Activated CD8-positive, alpha-beta T cell treated with anti-CD3 and anti-CD28 coated beads, Interleukin-2, amount 10 ng/mL, durations not matched to agents 7 days and 5 days (primary cell): ENCODE measurements at places on chromosomes 4 and X.

DNA sequence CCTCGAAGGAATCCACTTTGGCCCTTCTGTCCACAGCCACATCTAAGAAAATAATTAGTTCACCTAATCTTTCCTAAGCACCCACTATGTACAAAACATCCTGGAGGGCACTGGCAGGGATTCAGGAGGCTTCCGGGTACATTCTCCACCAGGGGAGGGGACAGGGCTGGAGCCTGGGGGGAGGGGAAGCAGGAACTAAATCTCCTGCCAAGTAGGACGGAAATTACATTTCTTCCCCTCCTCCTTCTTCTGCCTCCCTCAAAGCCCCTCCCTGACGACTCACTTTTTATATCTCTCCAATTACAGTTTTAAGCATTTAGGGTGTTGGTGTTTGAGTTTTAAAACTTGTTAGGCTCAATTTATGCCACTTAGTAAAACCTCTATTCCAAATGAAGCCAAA lies 203.1 kb downstream of the BCOR start:
- DNase-seq, result no peak

DNA sequence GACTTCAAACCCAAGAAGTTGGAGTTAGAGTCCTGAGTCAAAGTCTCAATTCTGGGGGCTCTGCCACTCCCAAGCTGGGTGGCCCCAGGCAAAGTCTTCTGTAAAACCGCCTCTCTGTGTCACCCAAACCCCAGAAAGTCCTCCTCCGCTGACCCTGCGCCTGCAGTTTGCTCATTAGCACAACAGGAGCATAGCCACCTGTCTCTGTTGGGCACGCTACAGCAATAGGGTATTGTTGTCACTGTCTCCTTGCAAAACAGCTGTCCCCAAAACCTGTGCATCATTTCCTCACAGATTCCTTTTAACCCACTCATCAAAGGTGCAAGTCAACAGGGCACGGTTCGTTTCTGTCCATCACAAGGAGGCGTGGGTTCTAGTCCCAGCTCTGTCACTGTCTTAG lies 8.0 kb upstream of the DGAT2L6 start:
- DNase-seq, result no peak

DNA sequence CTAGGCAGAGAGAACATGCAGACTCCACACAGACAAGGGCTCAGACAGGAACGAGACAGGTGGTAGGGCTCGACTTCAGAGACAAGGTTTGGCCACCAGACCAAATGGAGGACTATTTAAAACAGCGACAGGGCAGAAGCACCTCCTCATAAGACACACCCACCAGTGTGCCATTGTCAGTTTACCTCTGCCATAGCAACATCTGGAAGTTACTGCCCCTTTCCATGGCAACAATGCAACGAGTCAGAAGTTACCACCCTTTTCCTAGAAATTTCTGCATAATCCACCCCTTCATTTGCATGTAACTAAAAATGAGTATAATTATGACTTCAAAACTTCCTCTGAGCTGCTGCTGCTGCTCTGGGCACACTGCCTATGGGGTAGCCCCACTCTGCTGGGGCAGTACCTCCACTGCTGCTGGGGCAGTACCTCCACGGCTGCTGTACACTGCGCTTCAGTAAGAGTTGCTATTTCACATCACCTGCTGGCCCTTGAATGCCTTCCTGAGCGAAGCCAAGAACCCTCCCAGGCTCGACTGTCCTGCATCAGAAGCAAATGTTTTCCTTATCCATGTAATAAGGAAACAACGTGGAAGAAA lies 2222.3 kb upstream of the AGA start:
- no peak for DNase-seq

- no peak for DNase-seq
Measured at GRCh38 chr4:4969298-4969697, 50.0 kb downstream of the CYTL1 start.

DNA sequence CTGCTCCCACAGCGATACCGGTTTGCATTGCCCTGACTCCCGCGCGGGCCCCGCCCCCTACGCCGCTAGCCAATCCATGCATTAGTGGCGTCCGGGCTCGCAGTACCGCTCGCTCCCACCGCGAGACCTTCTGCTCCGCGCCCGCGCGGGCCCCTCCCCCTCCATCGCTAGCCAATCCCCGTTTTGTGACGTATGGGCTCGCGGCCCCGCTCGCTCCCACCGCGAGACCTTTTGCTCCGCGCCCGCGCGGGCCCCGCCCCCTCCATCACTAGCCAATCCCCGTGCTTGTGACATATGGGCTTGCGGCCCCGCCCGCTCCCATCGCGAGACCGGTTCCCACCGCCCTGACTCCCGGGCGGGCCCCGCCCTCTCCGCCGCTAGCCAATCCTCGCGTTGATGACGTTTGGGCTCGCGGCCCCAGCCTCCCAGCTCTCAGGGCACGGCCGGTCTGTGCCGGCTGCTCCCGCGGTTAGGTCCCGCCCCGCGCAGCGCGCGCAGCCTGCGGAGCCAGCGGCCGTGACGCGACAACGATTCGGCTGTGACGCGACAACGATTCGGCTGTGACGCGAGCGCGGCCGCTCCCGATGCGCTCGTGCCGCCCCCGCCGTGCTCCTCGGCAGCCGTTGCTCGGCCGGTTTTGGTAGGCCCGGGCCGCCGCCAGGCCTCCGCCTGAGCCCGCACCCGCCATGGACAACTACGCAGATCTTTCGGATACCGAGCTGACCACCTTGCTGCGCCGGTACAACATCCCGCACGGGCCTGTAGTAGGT lies at the start of gene EMD:
Gene EMD, plus strand, starts transcription at position 497 of the 770 bp plus-strand sequence. Its CDS starts 190 bp downstream, at position 687.
- DNase-seq, result peak; percentile 97

GRCh38 chr4:86013621-86014020 lies 346.2 kb downstream of the MAPK10 start:
- no peak for DNase-seq

DNA sequence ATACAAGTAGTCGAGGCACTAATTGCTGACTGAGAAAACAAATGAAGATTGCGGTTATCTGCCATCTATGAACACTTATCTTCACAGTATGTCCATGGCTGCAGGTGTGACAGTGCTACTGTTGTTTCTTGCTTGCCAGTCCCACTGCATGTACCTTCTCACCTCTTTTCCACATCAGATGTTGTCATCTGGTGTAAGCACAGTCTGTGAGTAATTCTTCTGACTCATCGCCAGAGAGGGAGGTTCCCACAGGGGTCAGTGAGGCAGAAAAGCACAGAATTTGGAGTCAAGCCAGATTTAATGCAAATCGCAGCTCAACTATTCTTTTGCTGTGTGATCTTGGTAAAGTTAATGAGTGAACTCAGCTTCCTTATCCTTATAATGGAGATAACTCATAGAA lies 144.4 kb downstream of the GLRA2 start:
- no peak for DNase-seq

- DNase-seq, result no peak
Measured at GRCh38 chrX:110258552-110258951, 59.3 kb downstream of the AMMECR1 start.

DNA sequence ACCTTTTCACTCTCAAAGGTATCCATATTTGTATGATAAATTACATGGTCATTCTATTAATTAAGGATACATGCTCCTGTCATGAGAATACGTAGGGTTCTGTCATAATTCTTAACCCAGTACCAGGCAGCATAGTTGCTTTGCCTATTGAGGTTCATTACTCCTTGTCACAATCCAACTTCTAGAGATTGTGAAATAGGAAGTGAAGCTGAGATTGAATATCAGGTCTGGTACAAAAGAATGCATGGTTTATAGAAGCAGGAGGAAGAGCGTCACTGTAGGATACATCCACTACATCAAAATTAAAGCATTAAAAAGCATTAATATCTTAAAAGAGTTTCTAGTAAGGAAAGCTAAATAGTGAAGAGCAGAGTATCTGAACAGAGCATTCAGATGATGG lies 647.0 kb downstream of the IQCM start:
- DNase-seq, result no peak

DNA sequence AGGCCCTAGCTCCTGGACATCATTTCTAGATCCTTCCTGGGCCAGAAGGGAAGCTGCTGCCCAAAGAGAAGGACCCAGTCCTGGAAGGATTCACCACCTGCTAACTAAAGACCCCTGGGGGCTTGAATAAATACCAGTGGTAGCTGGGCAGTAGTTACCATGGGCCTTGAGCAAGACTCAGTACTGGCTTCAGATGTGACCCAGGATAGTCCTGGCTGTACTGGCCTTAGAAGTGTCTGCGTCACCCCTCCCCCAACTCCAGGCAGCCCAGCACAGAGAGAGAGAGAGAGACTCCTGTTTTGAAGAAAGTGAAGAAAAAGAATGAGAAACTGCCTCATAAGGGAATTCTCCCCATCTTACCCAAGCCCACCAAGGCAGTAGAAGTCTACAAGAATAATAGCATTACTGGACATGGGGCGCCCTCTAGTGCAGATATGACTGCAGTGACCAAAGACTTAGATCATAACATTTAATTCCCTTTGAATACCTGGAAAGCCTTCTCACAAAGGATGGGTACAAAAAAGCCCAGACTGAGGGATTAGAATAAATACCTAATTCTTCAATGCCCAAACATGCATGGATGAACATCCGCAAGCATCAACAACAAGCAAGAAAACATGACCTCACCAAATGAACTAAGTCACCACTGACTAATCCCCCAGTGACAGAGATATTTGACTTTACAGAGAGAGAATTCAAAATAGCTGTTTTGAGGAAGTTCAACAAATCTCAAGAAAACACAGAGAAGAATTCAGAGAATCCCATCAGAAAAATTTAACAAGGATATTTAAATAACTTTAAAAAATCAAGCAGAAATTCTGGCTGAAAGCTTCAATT lies 171.8 kb downstream of the HNRNPD start:
- peak; percentile 69 for DNase-seq

GRCh38 chr4:55830716-55831115 lies 11.1 kb downstream of the EXOC1L start:
- no peak for DNase-seq

DNA sequence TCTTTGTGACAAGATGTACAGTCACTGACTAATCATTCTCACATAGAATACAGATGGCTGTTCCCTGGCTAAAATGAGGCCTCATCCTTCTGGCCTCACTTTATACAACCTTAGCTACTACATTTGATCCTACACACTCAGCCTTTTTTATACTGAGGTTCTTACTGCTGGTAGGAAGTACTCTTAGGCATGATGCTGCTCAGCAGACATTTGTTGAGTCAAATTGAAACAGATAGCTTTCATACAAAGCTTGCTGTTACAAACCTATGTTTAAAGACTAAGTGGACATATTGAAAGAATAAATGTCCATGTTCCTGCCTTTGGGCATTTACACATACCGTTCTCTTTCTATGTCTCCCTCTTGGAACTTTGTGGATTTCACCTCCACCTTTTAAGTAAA lies 154.9 kb downstream of the NPFFR2 start:
- DNase-seq, result no peak

GRCh38 chr4:68476191-68476590 lies 28.9 kb downstream of the TMPRSS11E start:
- DNase-seq, result no peak

DNA sequence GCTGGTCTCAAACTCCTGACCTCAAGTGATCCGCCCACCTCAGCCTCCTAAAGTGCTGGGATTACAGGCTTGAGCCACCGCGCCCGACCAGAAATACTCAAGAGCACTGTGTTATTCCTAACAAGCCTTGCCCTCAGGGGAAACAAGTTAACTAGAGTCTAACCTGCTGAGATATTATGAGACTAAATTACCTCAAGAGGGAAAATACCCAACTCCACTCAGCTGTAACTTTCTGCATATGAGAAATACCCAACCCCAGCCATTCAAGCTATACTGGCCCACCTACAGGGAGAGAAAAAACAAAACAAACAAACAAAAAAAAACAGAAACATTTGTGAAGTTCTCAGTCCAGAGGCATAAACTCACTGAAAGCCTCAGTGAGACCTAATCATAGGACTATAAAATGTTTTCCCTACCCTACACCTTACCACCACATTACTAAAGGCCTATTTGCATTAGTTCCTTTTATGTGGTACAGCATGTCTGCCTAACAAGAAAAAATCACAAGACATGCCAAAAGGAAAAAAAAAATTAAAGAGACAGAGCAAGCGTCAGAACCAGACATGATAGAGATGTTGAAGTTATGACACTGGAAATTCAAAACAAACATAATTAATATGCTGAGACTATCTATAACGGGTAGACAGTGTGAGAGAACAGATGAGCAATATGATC lies 876.0 kb downstream of the FSTL5 start:
- no peak for DNase-seq

DNA sequence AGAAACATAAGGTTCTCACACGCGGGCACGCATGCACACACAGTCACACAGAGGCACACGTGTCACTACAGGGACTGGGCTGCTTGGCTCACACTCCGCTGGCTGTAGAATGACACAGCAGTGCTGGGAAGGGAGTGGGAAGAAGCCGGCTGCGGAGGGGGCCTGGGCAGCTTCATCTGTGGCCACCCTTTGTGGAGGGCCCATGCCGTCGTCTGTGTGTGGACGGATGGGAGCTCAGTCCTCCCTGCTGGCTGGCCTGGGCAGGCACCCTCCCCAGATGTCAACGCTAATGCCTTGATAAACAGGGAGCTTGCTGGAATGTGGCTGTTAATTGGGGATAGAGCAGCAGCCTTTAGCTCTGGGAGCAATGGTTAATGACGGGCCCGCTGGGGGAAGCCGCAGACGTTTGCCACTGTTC lies 621.1 kb downstream of the BCOR start:
- DNase-seq, result no peak

- DNase-seq, result no peak
Measured at GRCh38 chrX:152896450-152896849, 1.4 kb upstream of the ZNF185 start.

DNA sequence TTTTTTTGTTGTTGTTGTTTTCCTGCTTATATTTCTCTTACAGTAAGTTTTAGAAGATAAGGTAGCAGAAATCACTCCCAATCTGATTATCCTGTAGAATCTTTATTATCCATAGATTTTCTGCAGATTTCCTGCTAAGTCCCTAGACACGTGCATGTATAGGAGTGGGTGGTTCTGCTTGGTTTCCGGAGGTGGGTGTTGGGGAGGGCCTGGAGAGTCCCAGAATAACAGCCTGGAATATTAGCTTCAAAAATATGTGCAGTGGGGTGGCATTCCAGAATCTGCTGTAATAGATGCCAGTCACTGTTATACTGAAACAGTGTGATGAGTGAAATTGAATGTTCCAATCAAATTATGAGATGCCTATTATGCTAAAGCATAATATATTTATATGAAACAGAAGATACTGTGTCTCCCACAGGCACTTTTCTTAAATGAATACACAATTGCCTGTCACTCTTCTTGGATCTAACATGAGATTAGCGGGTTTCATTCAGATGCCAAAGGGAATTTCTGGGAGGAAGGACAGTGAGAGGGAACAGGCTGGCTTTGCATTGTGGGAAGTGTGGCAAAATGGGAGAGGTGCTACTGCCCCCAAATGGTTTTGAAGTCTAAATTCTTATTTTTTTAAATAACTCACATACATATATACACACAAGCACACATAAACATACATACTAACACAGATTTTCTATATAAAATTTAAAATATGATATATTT lies 37.6 kb downstream of the C4orf50 start:
- no peak for DNase-seq
